Lower leg skin (tissue), 4 donors: ENCODE measurements at places on chromosomes 5 and 9. TPM values are rescaled to one million over a fixed set of nuclear protein-coding genes. Genes with fewer than 3 reads are reported as not detected.

PCSK1 gene
- total RNA-seq: 0.65 TPM

FBXO10 gene
- 4.3 TPM for total RNA-seq

SH2D3C gene
- 1.9 TPM for total RNA-seq

OMD gene
- 6.9 TPM for total RNA-seq

MORN5 gene
- not detected for total RNA-seq

GARNL3 gene
- total RNA-seq: 19.1 TPM

LCN1 gene
- total RNA-seq: not detected

ARHGEF39 gene
- total RNA-seq: 7.6 TPM

DROSHA gene
- 21.7 TPM for total RNA-seq

DRD1 gene
- total RNA-seq: not detected

ALAD gene
- total RNA-seq: 26.0 TPM

SLC34A3 gene
- total RNA-seq: not detected

- peak; percentile 93 for DNase-seq
Measured at GRCh38 chr5:1103505-1104326, 8.1 kb downstream of the SLC12A7 start.

GRCh38 chr9:87795178-87795577, 69.3 kb downstream of the CTSL start:
- no peak for DNase-seq

DNA sequence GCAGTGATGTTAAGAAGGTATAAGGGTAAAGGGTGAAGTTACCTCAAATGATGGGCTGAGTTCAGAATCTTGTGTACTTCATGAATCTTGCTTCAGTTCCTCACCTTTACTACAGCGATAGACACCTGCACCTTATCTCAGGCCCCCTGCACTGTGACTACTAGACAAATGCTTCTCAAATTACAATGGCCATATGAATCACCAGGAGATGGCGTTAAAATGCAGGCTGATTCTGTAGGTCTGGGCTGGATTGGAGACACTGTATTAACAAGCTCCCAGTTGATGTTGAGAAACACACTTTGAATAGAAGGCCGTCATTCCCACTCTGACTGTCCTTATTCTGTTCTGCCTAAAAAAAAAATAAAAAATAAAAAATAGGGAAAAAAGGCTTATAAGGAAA, 29.8 kb downstream of the TARS1 start:
- no peak for DNase-seq

GRCh38 chr5:57841676-57842363, 359.2 kb upstream of the ACTBL2 start:
- no peak for DNase-seq

DNA sequence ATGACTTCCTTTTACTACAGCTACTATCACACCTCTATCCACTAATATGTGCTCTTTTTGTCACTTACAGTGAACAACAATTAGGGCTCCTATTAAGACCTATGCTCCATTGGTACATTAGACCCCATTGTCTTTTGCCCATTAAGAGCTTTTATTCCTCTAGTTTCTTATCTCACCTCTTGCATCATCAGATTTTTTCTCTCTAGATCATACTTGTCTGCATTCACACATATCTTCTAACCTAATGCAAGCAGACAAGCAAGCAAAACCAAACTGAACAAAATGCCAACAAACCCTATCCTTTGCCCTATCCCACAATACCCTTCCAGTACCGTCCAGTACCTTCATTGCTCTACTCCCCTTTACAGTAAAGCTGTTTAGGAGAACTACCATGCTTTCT, 10.1 kb upstream of the RBM27 start:
- no peak for DNase-seq

DNA sequence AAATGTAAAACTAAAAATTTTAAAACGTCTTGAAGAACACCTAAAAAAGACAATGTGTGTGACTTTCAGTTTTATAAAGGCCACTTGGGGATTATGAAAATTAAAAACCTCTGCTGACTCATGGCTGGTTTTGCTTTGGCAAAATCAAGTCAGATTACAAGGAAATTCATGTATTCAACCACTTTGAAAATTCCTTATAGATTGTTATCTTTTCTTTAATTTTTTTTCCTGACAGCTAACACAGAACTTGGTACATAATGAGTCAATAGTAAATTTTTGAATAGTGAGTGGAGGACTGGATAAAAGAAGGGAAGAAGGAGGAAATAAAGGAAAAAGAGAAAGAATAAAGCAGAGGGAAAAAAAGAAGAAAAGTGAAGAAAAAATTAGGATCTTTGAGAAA, 1774.7 kb upstream of the ACO1 start:
- DNase-seq: no peak

- no peak for DNase-seq
Measured at GRCh38 chr9:134569626-134570025, 72.0 kb upstream of the COL5A1 start.

DNA sequence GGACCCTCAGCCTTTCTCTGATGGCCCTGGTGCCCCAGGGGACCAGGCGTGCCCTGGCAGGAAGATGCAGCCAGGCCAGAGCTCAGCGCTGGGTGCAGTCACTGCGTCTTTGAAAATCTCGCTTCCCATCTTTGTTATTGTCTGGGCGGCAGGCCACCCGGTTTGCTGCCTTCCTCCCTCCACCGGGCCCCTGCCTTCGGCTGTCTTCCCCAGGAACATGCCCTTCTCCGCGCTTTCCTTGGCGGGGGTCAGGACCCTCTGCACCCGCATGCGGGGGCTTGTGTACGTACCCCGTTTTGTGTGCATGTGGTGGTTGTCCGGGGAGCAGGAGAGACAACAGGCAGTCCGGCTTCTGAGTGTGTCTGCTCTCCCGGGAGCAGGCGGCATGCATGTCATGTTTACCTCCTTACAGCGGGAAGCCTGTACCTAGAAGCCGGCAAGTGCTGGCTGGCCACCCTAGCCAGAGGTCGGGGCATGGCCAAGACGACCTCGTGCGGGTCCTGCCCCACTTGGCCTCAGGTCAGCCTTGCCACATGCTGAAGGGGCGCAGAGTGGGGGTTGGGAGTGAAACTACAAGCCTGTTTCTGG, 49.5 kb downstream of the DAB2IP start:
- no peak for DNase-seq

DNA sequence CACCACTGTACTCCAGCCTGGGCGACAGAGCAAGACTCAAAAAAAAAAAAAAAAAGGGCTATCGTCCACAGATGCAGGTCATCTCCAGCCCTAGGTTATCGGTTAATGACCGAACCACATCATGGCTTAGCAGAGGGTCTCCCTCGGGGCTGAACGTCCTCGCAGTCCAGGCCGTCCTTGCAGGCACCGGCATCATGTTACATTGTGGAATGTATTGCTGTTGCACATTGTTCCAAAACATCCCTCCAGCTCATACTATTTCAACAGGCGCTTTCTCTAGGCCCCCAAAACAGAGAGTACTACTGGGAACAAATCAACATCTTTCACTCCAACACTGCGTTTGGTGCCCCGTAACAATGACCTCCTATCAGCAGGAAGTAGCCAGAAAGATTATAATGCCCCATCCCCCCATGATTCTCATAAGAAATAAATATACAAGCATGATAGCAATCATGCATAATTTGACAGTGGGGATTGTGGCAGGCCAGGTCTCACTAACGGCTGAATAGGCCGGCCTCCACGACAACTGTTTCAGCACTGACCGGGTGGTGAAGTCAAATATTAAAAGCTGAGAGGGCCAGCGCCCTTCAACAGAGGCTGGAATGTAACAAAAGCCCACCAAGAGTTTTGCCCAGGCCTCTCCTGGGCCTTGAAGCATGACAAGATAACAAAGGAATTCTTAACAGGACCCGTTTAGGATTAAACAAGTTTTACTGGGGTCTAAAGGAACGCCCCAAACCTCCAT, 1.1 kb upstream of the LCN9 start:
- DNase-seq: peak; percentile 17

GRCh38 chr9:121439711-121440664, 59.7 kb downstream of the GGTA1 start:
- no peak for DNase-seq

GRCh38 chr5:54186108-54186507, 124.3 kb downstream of the ARL15 start:
- DNase-seq: no peak

- DNase-seq: no peak
Measured at GRCh38 chr9:111902391-111903139, 6.0 kb downstream of the UGCG start.

GRCh38 chr9:83800236-83801033, 17.1 kb downstream of the GKAP1 start:
- DNase-seq: no peak

- peak; percentile 46 for DNase-seq
Measured at GRCh38 chr5:132057498-132058255, 2.8 kb upstream of the IL3 start.

DNA sequence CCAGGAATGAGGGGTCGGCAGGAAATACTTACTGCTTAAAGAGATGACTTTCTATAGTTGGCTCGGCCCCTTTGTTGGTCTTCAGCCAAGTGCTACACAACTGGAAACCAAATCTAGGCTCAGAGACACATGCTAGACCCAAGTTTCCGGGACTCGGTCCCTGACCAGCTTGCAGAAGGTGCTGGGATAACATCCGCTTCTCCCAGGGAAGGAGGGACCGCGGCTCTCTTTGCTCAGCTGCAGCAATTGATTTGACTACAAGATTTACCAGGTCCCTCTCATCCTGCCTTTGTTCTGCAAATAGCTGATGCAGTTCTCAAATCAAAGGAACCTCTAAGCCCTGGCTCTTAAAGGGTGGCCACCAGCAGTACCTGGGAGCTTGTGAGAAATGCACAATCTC, 314.7 kb downstream of the MLLT3 start:
- DNase-seq: no peak

- DNase-seq: no peak
Measured at GRCh38 chr5:149475777-149476176, 75.5 kb downstream of the CSNK1A1 start.

- DNase-seq: no peak
Measured at GRCh38 chr9:110900456-110900855, 137.8 kb downstream of the LPAR1 start.
